ENCODE measurements at places on chromosomes 3 and 15.
A peak's percentile ranks its signal among the peaks of the same experiment; 100 is the strongest.

- peaks cover 16% of the 10 kb centered on the region for H3K27me3 ChIP-seq
- DNase-seq: peak; percentile 20
- H3K36me3 ChIP-seq: no peaks in the 10 kb centered on the region
- H3K27ac ChIP-seq: no peak overlapping the region
- H3K4me1 ChIP-seq: no peaks in the 10 kb centered on the region
- no peak overlapping the region for H3K4me3 ChIP-seq
These were observed 162.5 kb upstream of the CHRNA7 start for GRCh38 chr15:31867536-31868442.

- no peak overlapping the region for H3K27ac ChIP-seq
- no peaks in the 10 kb centered on the region for H3K27me3 ChIP-seq
- no peaks in the 10 kb centered on the region for H3K36me3 ChIP-seq
These were observed 56.3 kb upstream of the ICE2 start for GRCh38 chr15:60535265-60535664.

GRCh38 chr15:31458596-31459399 lies 132.2 kb downstream of the KLF13 start:
- H3K4me3 ChIP-seq: no peak overlapping the region
- peaks cover 13% of the 10 kb centered on the region for H3K27me3 ChIP-seq
- no peaks in the 10 kb centered on the region for H3K36me3 ChIP-seq
- no peak overlapping the region for H3K27ac ChIP-seq
- no peak for DNase-seq
- no peaks in the 10 kb centered on the region for H3K4me1 ChIP-seq

DNA sequence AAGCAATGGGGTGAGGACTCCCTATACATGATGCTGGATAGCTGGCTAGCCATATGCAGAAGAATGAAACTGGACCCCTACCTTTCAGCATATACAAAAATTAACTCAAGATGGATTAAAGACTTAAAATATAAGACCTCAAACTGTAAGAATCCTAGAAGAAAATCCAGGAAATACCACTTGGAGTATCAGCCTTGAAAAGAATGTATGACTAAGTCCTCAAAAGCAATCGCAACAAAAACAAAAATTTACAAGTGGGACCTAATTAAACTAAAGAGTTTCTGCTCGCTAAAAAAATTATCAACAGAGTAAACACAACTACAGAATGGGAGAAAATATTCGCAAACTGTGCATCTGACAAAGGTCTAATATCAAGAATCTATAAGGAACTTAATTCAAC lies 94.3 kb downstream of the XRN1 start:
- no peaks in the 10 kb centered on the region for H3K27me3 ChIP-seq
- no peak overlapping the region for H3K4me3 ChIP-seq
- H3K4me1 ChIP-seq: no peaks in the 10 kb centered on the region
- DNase-seq: no peak

DNA sequence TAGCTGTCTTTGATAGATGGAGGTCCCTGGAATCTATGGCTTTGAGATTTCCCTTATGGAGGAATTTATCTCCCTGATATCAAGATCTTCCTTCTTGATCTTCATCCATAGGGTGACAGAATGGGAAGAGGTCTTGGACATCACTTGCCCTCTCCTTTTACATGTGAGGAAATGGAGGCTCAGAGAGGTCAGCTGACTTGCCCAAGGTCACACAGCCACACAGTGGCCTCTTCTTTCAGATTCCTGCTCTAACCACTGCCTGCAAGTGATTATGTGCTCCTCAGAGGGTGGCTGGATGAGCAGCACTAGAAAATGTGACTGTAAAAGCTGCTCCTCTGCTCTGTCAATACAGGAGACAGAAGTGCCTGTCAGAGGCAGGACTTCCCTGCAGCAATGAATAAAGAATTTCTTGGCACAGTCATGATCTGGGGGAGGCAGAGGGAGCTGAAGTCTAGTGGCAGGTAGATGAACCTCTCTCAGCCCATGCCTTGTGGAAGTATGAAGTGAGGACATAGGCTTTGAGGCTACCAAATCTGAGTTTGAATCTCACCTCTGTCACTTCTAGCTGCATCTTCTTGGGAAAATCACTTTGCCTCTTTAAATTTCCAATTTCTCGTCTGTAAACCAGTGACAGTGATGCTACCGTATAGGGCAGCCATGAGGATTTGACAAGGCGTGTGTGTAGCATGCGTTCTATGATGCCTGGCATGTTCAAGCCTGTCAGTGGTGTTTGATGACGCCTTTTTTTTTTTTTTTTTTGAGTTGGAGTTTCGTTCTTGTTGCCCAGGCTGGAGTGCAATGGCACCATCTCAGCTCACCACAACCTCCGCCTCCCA lies 12.0 kb downstream of the SSUH2 start:
- H3K4me1 ChIP-seq: peaks cover 50% of the 10 kb centered on the region
- no peaks in the 10 kb centered on the region for H3K27me3 ChIP-seq
- H3K27ac ChIP-seq: no peak overlapping the region
- H3K4me3 ChIP-seq: no peak overlapping the region
- no peak for DNase-seq
- peaks cover 34% of the 10 kb centered on the region for H3K36me3 ChIP-seq

DNA sequence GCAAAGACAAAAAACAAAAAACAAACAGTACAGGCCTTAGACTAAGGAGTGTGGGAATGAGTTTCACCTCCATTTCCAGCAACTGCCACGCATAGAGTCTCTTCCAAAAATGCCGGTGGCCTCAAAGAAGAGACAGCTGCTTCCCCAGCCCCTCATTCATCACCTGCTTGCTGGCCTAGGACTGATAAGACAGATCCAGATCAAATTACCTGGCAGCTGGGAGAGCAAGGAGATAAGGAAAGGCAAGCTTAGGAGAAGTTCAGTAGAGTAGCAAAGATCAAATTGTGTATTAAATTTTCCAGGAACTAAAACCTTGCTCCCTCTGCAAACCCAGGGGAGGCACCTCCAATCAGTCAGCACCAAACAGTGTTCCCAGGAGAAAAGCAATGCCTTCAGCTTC lies 325.8 kb upstream of the CTNNB1 start:
- no peaks in the 10 kb centered on the region for H3K36me3 ChIP-seq
- H3K27ac ChIP-seq: no peak overlapping the region
- H3K4me1 ChIP-seq: peaks cover 88% of the 10 kb centered on the region
- H3K4me3 ChIP-seq: no peak overlapping the region
- H3K27me3 ChIP-seq: no peaks in the 10 kb centered on the region

DNA sequence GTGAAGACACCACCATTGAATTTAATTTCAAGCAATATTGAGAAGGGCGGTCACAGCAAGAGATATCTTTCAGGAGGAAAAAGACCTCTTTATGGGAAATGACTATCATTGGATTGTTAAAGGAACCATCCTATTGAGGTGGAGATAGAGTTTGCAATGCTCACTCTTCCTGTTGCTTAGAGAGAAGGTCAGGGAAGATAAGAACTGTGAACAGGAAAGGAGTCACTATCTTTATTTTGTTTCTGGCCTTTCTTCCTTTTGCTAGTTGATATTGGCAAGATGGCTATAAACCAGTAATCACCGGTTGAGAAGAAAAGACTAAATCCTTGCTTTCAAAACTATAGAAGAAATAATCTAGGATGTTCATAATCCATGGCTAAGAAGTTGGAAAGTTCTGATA lies 112.1 kb upstream of the TMEM108 start:
- no peaks in the 10 kb centered on the region for H3K36me3 ChIP-seq
- H3K4me3 ChIP-seq: no peak overlapping the region

DNA sequence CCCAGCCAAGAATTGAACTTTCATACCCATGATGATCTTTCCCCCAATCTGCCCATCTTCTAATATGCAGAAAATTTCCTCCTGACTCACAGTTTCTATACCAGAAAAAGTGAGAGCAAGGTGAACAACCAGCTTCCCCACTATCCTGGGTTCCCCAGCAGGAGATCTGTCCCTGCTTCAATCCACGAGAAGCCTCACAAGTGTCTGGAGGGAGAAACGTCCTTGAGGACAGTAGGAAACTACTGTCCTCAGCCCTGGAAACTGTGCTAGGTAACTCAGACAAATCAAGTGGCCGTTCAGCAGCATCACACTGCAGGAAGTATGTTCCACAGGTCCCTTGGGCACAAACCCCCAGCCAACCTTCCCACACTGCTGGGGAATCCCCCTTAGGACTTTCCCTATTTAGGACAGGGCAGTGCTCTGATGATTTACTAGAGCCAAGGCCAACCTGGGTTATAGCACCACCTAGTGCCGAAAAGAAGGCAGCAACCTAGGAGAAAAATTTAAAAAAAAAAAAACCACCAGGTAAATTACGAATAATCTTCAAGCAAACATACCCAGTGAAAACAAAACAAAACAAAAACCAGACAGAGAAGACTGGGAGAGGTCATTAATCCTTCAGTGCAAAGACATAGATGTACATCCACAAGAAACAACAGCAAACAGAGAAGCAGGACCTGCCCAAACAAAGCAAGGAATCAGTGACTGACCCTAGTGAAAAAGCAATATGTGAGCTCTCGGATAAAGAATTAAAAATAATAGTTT lies 36.0 kb downstream of the MORC1 start:
- H3K27me3 ChIP-seq: no peaks in the 10 kb centered on the region
- H3K36me3 ChIP-seq: no peaks in the 10 kb centered on the region
- no peak overlapping the region for H3K27ac ChIP-seq
- no peaks in the 10 kb centered on the region for H3K4me1 ChIP-seq
- peak; percentile 31 for DNase-seq
- no peak overlapping the region for H3K4me3 ChIP-seq

DNA sequence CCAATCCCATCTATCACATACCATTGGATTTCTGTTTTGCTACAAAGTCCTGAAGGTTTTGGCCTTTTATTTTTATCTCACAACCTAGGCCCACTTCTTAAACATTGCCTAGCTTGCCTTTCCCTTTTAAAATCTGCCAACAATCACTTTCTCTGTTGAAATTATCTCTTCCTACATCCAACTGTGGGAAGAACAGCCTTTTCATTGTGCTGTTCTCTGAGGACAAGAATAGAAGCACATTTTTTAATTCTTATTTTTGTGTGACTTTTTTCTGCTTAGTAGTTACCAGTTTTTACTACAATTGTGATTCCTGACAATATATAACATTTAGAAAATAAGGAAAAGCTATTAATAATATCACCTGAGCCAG lies 159.2 kb downstream of the CNTN6 start:
- no peaks in the 10 kb centered on the region for H3K4me1 ChIP-seq
- no peak overlapping the region for H3K27ac ChIP-seq
- DNase-seq: no peak
- no peaks in the 10 kb centered on the region for H3K36me3 ChIP-seq
- no peak overlapping the region for H3K4me3 ChIP-seq

DNA sequence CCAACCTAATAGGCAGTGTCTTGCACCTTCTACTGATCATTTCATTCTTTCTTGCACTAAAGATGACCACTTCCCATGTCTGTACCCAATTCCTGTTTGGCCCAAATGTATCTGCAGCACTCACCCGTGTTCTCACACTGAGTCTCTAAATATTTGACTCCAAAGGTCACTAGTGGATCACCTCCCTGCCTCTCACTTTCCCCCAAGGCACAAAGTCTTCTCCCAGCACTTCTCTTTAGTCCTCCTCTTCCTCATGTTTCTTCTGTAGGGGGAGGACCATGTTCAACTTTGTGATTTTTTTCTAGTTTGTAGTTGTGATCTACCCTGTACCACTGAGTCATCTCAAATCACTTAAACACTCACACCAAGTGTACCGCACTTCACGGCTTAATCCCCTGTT lies 13.9 kb downstream of the NR1I2 start:
- H3K4me1 ChIP-seq: peaks cover 53% of the 10 kb centered on the region
- H3K4me3 ChIP-seq: peak overlapping the region; percentile 33
- H3K36me3 ChIP-seq: no peaks in the 10 kb centered on the region
- peak overlapping the region; percentile 90 for H3K27ac ChIP-seq
- H3K27me3 ChIP-seq: no peaks in the 10 kb centered on the region

- peaks cover 51% of the 10 kb centered on the region for H3K4me1 ChIP-seq
- no peak overlapping the region for H3K27ac ChIP-seq
- H3K4me3 ChIP-seq: no peak overlapping the region
- DNase-seq: no peak
These were observed 14.5 kb upstream of the LYZL4 start for GRCh38 chr3:42424911-42425310.

- no peak overlapping the region for H3K27ac ChIP-seq
- H3K27me3 ChIP-seq: no peaks in the 10 kb centered on the region
- DNase-seq: no peak
- no peaks in the 10 kb centered on the region for H3K4me1 ChIP-seq
These were observed 499.4 kb upstream of the MDFIC2 start for GRCh38 chr3:70811880-70812279.
